ENCODE measurements at places on chromosomes 5 and 9.

GRCh38 chr5:95029569-95030366, 255.1 kb downstream of the MCTP1 start:
- no peak for DNase-seq

DNA sequence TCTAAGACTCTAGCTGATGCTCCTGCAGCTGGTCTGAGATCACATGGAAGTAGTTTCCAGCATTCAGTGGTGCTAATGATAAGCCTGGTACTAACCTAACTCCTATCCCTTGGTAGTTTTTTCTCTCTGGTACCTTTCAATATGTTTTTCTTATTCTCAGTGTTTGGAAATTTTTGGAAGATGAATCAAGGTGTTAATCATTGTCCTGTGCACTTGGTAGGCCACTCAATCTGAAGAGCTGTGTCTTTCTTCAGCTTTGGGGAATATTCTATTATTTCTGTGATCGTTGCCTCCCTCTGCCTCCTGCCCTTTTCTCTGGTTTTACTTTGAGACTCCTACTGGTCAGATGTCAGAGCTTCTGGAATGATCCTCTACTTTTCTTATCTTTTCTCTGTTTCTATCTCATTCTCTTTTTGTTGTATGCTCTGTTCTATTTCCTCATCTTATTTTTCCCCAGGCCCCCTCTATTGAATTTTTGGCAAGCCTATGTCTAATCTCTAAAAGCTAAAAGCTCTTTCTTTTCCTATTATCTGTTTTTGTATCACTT, 136.8 kb downstream of the APBA1 start:
- no peak for DNase-seq

- DNase-seq = no peak
Measured at GRCh38 chr9:127731938-127732337, 3.2 kb downstream of the TOR2A start.

GRCh38 chr5:145887976-145888574, 15.3 kb upstream of the GRXCR2 start:
- no peak for DNase-seq

GRCh38 chr5:88964831-88965230, 81.8 kb upstream of the MEF2C start:
- DNase-seq = no peak

GRCh38 chr9:78437296-78437695, 140.4 kb downstream of the PSAT1 start:
- no peak for DNase-seq

DNA sequence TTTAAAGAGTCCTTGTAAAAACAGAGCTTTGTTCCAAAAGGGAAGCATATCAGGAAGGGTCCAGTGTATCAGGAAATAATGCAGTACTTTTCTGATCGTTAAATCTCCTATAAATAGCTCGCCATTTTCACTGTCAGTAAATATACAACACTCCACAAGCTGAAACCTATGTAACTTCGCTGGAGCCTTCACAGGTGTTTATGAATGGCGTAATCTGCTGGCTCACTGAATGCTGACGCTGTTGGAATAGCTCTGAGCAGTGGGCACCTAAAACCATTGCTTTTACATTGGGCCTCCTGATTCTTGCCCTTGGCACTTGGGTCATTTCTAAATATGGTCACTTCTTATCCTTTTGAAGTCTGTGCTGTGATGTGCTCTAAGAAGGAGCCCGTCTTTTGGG, 4.3 kb downstream of the SHC3 start:
- no peak for DNase-seq

- no peak for DNase-seq
Measured at GRCh38 chr9:127803507-127804352, 1.0 kb downstream of the FPGS start.

- no peak for DNase-seq
Measured at GRCh38 chr9:112125951-112126388, 49.1 kb downstream of the SUSD1 start.

DNA sequence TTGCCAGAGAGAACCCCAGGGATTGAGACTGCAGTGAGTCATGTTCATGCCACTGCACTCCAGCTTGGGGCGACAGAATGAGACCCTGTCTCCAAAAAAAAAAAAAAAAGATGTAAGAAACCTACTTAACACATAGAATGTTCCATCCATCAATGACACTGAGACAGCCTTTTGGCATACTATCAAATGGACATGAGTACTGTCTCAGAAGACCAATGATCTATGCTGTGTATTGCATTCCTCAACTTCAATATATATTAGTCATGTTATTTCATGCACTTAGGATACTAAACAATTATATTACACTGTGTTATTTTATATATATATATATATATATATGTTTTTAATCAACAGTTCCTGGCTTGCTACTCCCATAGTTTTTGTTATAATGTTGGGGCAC, 57.1 kb upstream of the ANKH start:
- DNase-seq = no peak

DNA sequence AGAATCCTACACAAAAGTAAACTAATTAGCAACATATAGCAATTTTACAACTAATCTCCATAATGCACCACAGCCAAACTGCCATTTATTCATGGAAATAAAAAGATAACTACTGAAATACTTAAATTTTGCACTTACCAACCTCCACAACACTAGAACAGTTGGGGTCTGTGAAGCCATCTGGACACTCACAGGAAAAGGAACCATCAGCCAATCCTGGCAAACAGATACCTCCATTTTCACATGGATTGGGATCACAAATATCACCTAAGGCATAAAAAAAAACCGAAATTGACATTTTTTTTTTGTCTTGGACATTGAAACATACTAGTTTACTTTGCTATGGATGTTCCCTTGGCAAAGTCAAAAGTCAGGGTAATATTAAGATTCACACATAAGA, 130.7 kb downstream of the EDIL3 start:
- DNase-seq = no peak
